ENCODE measurements at places on chromosomes 7 and 10.
A peak's percentile ranks its signal among the peaks of the same experiment; 100 is the strongest.

GRCh38 chr7:6178298-6179029 is 94.0 kb downstream of the CYTH3 start:
- no peak for DNase-seq

GRCh38 chr7:26553128-26553527 is 261.5 kb downstream of the SNX10 start:
- no peak for DNase-seq

DNA sequence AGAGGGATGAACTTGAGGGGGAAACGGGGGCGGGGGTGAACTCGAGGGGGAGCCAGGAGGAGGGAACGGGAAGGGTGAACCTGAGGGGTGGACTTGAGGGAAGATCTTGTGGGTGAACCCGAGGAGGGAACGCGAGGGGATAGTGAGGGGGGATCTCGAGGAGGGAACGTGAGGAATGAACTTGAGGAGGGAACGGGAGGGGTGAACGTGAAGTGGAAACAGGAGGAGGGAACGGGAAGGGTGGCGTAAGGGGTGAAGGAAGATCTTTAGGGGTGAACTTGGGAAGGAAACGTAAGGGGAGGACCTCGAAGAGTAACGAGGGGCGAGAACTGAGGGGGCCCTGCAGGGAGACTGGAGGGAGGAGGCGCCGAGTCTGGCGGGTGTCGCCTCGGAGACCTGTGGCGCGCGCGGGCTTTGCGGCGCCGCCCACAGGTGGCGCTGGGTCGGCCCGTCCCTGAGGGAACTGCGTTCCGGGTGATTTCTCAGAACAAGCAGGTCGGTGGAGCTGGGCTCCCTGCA is 651 bp downstream of the MYO3A start:
- DNase-seq = no peak

GRCh38 chr10:118370499-118370898 is 28.4 kb upstream of the FAM204A start:
- no peak for DNase-seq

DNA sequence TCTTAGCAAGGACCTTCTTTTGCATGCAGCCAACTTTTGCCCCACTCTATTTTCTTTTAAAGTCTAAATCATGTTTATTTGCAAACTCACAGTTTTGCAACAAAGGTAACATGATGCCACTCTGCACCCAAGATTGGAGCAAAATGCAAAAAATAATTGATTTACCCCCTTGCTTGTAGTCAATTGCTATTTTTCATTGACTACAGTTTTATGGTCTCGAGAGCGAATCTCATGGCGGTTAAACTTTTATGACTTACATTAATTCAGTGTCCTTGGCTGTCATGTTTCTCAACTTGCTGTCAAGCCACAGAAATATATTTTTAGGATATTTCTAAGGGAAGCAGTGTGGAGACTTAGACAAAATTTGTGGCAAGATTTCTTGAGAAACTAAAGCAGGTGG is 110.0 kb upstream of the JCAD start:
- DNase-seq = no peak

- no peak for DNase-seq
Measured at GRCh38 chr10:71603150-71603549, 116.4 kb downstream of the C10orf105 start.

DNA sequence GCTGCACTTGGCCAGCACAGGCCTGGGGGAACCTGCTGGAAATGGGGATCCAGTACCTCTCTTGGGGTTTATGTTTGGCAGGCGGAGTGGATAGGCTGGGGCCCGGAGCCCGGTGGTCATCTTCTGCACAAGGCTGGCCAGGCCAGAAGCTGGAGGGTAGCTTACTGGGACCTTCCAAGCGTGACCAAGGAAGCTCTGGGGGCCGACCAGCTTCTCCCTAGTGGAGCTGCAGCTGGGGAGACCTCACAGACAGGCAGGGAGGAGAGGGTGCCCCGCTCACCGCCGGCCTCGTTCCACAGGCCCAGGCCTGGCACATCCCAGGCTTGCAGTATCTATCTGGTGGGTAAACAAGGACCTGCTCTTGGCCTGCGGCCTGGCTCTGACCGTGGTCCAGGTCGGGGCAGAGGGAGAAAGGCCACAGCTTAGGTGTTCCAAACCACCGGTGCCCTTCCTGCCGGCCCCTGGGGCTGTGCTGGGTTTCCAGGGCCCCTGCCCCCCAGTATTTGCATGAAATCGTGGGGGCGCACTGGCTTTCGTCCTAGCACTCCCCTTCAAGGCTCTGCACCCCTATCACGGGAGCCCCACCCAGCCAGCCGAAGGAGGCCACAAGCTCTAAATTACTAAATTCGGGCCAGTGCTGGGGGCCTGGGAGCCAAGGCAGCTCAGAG is 1.5 kb upstream of the ELFN1 start:
- no peak for DNase-seq

DNA sequence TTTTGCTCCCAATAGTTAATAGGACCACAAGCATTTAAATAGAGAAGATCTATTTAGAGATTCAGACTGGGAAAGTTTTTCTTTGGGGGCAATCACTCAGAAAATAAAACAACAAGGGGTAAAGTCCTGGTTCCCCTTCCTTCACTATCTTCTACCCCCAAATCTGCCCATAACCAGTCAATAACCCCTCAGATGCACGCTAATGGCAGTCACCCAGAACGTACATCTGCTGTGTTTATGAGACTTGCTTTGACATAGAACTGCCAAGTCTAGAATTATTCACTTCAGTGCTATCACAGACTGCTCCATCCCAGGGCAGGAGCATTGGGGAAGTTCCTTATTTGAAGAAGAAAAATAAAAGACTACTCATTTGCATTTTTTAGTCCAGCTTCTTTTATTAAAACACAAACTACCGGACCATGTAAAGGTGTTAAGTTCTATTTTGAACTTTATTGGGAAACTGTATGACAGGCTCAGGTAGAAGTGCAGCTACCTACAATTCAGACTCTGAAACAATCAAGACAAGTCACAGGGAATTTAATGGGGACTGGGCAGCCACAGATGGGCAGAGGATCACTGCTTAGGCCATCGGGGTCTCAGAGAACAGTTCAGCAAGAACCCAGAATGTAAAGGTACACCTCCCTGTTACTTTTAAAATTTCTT is 38.4 kb downstream of the ANK3 start:
- no peak for DNase-seq

- DNase-seq = no peak
Measured at GRCh38 chr7:27160145-27160545, 3.7 kb upstream of the HOXA7 start.

DNA sequence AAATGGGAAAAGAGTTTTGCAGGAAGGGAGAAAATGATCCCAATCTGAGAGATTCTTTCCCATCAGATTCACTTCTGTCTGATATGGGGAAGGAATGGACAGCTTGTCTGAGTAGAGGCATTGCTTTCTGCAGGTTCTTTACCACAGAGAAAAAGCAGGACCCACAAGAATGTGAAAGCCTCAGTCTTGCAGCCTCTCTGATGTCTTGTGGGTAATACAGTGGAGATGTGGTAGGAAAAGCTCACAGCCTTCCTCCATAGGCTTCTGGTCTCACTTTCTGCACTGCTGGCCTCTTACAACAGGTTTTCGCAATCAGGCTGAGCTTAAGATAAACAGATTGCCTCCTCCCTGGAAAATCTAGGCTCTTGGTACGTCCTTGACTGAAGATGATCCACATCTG is 551 bp downstream of the IFIT1 start:
- peak; percentile 84 for DNase-seq

DNA sequence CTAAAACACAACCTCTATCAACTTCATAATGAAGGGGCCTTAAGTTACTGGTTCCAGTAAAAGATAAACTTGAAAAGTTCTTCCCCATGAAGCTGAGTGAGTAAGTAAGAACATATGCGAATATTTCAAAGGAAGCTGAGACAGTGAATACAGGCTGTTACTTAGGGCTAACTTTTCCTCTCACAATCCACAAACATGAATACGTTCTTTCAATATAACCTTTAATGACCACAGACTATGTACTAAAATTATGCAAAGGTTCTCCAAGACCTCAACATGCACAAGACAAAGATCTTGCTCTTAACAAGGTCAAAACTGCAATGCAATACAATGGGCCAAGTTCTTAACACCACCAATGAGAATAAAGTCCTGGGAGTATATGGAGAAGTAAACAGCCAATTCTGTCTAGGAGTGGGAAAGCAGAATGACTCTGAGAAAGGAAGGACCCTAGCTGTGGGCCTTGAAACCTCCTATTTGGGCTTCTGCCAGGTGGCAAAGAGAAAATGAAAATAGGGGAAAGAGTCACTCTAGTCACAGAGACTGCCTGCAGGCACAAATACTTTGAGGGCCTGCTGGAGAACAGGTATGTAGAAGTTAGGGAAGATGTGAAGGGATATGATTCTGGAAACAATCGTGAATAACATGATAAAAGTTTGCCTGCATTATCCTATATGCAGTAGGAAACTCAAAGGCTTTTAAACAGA is 43.7 kb downstream of the OSBPL3 start:
- DNase-seq = peak; percentile 18

GRCh38 chr7:42774436-42774835 is 137.4 kb downstream of the C7orf25 start:
- DNase-seq = no peak

GRCh38 chr7:27172823-27173510 is 1.2 kb downstream of the HOXA10 start:
- DNase-seq = peak; percentile 87

GRCh38 chr7:139886206-139886605 is 57.1 kb downstream of the TBXAS1 start:
- DNase-seq = peak; percentile 13

DNA sequence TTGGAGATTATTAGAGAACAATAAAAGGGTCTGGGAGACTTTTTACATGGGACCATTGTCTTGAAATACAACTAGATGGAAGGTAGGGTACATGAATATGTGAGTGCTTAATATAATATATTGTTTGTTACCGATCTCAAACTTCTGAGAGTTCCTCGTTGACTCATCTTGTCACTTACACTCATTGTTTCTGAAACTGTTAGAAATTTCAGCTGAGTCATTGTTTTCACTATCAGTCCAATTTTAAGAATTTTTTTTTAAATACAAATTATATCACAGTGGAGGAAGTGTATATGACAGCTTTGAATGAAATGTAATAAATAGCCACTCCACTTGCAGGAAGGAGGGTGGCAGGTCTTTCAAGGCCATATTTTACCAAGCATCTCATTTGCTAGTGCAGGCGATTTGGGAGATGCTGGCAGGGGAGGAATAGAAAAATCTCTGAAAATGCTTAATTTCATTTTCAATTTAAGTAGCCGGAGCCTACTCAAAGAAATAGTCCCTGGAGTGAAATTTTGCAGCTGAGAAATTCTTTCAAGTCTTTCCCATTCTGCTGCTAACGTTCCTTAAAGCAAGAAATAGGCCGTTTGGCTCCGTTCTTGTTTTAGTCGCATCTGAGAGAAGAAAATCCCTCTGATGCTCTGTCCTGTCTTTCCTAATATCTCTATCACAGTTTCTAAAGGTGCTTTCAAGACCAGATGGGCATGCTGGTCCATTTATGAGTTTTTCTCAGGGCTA is 1404.2 kb upstream of the CELF2 start:
- DNase-seq = no peak

DNA sequence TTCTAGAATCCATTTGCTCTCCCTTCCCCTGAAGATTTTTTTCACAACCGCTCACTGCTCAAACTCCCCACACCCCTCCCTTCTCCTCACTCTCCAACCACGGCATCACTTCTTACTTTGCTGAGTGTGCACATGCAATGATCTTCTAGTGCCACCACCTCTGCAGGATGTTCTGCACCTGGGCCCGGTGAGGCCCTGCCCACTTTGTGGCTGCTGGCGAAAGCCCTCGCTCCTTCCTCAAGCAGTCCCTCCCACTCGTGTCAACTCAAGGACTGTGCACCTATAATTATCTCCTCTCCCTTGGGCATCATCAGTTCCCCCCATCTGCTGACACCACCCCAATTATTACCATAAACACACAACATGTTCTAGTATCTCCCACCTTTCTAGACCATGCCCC is 91.0 kb upstream of the LANCL2 start:
- no peak for DNase-seq

- no peak for DNase-seq
Measured at GRCh38 chr10:44640429-44640828, 255.5 kb upstream of the CXCL12 start.

DNA sequence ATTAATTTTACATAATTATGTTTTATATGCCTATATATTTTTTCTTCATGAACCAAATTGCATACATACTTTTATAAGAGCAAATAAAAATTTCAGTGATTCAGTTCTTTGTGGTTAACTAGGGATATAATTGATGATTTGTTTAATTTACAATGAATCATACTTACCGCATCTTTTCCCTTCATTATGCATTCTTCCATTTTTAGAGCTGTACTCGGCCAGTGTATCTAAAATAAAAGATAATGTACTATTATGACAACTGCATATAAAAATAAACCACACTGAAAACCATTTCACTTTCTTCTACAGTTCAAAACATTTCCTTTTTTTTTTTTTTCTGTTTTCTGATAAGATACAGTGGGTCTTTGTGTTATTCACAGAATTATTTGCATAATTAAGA is 179.9 kb downstream of the SEMA3E start:
- peak; percentile 81 for DNase-seq

GRCh38 chr7:17040716-17041115 is 158.9 kb upstream of the AGR3 start:
- DNase-seq = no peak

DNA sequence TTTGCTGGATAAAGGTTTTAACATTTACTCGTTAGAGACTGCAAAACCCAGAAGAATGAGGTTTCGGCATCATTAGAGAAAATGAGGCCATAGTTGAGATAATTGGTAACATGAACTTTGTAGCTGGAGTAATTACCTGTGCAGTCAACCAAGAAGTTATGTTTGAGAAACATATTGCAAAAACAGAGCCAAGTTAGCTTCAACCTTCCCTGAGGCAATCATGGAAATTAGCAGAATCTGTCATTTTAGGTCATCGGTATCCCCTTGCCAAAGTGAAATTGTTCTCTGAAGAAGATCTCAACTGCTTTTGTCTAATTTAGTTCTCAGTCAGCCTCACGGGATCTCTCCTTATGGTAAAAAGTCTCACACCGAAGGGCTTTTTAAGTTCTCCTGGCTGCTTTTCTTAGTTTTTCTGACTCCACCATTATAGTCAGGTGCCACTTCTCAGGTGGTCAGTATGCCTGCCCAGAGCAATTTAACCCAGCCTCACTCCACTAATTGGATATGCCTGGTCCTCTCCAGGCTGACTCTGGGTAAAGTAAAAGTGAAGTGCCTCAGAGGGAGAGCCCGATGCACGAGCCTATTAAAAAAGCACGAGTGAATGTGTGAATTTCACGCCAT is 52.5 kb downstream of the NRCAM start:
- no peak for DNase-seq

DNA sequence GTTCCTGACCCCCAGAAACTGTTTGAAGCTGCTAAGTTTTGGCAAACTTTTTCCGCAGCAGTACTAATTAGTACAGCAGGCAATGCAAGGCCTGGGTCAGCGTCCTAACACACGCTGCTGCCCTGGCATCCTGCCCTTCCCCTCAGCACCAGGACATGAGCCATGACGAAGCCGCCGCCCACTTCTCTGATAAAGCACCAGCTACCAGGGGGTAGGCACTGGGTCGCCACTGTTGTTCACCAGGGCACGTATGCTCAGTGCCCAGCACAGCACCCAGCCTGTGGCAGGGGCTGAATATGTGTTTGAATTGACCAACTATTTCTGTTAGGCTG is 59.5 kb downstream of the CHST15 start:
- no peak for DNase-seq

- DNase-seq = no peak
Measured at GRCh38 chr10:88659725-88660597, 4.3 kb upstream of the LIPF start.

- no peak for DNase-seq
Measured at GRCh38 chr7:149741629-149742028, 31.8 kb downstream of the ZNF467 start.
